Cortex of kidney (tissue), 1 donor: ENCODE measurements at places on chromosomes 12 and 14.

- no peak for DNase-seq
Measured at GRCh38 chr14:38944691-38945090, 158.3 kb downstream of the SEC23A start.

GRCh38 chr14:74924061-74924460, 1.0 kb upstream of the RPS6KL1 start:
- no peak for DNase-seq

- no peak for DNase-seq
Measured at GRCh38 chr12:59010118-59010517, 89.8 kb upstream of the LRIG3 start.

GRCh38 chr14:32104803-32105202, 27.7 kb downstream of the ARHGAP5 start:
- DNase-seq: no peak

DNA sequence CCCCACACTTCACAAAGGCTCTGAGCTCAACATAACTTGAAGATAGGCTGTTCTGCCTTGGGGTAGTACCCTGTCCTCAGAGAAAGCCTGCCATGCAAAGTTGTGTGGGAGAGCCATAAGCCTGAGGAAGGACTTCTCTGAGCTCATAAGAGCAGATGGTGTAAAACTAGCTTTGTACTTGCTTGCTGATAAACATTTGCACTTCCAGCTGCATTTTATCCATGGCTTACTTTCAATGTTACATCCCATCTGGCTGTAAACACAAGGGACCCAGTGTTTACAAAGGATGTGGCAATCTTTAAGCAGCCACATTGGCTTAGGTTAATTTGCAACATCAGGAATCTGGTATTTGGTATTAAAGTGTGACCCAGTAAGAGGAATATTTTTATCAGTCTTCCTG, 258.1 kb downstream of the IPO8 start:
- DNase-seq: no peak

DNA sequence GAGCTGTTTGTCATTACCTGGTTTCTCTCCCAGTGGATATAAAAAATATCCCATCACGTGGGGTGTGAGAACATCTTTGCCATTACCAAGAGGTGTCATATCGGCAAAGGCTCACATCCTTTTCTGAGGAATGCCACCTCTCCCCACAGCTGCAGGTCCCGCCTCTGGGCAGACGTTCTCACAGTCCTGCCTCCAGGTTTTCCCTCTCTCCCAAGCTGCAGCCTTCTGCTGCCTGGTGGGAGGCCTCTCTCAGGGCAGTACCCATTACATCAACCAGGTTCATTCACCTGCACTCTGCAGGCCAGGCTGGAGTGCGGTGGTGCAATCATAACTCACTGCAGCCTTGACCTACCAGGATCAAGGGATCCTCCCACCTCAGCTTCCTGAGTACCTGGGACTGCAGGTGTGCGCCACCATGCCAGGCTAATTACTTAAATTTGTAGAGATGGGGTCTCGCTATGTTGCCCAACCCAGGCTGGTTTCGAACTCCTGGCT, 15.0 kb upstream of the TMEM119 start:
- DNase-seq: no peak

DNA sequence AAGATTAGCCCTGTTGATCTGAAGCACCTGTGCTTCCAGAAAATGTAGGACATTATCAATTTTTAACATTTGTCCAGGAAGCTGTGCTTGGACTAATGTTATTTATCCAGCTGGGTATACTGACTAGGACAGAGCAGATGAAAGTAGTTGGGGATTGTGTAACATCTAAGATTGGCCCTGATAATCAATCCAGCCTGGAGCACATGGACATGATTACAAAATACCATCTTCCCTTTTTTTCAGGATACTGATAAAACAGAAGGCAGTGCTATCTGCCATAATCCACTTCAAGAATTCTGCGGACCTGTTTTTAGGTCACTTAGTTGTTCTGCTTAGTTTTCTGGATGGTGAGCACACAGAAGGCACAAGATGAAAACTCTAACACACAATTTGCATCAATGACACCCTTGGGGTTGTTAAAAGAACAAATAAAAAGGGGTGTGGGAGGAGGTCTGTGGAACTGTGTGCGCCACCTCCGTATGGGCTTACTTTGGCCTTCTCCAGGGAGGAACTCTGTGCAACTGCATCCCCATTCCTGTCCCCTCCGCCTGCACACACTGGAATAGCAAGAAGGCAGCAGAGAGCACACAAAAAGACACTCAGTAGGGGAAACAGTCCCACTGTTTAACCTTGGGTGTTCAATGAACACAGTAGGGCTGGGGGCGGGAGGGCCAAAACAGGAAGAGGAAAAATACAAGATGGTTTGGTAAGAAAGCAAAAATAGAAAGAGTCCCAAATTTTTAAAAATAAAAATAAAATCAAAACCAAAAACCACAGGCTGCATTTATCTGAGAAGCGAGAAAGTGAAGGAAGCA, 31.1 kb upstream of the DUSP6 start:
- no peak for DNase-seq

- DNase-seq: no peak
Measured at GRCh38 chr12:66062290-66062625, 68.3 kb downstream of the LLPH start.

DNA sequence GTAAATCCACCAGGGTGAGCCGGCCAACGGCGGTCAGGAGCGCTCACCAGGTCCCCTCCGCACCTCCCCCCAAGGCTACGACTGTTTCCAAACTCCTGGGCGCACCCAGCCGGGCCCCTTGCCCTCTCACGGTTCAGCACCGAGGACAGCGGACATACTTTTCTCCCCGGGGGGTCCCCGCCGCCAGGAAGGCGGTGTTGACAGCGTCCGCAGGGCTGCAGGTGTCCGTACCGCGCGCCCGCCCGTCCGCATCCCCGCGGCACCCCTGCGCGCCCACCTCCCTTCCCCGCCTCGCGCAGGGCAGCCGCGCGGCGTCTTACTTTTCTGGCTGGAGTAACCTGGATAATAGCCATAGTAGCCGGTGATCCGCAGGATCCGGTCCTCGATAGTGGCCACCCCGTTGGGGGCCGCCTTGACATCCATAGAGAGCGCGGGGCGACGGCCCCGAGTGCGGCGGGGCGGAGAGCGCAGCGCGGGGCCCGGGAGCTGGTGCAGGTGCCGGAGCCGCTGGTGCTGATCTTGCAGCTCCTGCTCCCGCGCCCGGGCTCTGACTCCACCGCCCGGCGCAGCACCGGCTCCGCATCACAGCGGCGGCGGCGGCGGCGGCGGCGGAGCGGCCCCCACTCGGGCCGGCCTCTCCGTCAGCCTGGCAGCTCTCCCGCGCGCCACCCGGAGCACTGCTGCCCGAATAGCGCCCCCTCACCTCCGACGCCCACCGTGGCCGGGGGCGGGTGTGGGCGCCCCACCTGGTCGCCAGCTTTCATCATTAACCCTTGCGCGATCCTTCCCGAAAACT, at the start of gene SLC35F4:
TSS of gene SLC35F4 (minus strand) at position 690 of the 796 bp plus-strand sequence.
- DNase-seq: no peak

- no peak for DNase-seq
Measured at GRCh38 chr12:17204289-17205054, 598.5 kb upstream of the LMO3 start.

DNA sequence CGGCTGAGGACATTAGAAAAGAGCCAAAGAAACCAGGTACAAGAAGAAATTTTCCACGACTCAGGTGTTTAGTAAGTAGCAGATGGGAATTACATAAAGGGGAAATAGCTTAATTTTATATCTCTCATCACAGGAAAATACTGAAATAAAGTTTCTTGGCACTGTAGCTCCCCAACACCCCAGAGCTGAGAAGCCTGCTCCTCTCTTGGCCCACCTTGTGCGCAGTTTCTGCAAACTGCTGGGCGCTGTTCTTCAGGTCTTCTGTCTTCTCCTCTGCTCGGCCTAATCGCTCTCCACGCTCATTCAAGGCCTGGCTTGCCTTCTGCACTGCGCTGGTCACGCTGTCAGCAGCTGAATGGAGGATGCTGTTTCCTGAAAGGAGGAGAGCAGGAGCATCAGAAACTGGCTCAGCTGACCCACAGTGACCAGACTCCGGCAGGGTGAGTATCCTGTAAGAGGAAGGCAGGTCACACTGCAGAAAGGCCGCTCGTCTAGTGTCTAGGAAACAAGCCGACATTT, 184.9 kb upstream of the GZMB start:
- no peak for DNase-seq

GRCh38 chr12:28390206-28390605, 199.9 kb downstream of the CCDC91 start:
- DNase-seq: no peak

- no peak for DNase-seq
Measured at GRCh38 chr12:28885928-28886327, 263.1 kb upstream of the FAR2 start.

DNA sequence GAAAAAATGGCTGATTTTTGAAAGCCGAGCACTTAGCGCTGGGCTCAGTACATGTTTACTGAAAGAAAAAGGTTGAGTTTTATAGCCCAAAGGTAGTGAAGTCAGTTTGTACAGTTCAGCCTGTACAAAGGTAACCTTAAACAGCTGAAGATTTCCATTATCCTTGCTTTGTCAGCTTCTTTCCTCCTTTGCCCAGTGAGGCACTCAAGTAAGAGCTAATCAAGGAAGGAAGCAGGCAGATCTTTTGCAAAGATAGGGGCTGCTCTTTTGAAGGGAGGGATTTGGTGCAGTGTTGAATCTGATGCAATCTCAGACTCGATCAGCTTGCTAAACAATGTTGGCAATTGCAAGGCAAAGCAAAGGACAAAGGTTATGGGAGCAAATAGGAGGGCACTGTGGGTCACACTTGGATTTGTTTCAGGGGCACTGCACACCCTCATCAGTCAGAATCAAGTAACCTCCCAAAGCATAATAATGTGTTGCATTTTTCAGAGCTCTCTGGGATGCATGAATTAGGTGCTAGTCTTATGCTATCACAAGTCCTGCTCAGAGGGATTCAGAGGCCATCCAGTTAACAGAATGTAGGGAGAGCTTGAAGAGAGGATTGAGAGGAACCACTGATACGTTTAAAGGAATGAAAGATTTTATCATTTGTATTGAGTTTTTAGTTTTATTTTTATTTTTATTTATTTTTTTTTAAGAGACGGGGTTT, 44.4 kb downstream of the ANO6 start:
- no peak for DNase-seq

- no peak for DNase-seq
Measured at GRCh38 chr12:116532986-116533342, 26.2 kb upstream of the MAP1LC3B2 start.

- DNase-seq: no peak
Measured at GRCh38 chr14:68668028-68668427, 124.8 kb downstream of the ZFP36L1 start.

DNA sequence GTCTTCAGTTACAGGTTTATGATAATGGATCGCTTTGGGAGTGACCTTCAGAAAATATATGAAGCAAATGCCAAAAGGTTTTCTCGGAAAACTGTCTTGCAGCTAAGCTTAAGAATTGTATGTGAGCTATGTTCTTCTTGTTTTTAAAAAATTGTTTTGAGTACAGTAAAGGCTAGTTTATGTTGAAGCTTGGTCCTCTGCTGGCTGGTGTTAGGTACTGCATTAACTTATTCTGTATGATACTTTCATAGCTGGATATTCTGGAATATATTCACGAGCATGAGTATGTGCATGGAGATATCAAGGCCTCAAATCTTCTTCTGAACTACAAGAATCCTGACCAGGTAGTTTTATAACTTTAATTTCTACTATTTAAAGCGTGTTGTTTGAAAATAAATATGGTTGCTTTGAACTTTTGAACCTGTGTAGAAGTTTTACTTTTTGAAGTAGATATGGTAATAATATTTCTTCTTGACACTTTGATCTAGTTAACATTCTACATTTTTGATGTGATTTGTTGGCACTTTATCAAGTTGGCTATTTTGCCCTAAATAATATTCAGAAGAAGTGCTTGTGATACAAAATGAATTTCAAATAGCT, 55.7 kb downstream of the VRK1 start:
- DNase-seq: no peak

DNA sequence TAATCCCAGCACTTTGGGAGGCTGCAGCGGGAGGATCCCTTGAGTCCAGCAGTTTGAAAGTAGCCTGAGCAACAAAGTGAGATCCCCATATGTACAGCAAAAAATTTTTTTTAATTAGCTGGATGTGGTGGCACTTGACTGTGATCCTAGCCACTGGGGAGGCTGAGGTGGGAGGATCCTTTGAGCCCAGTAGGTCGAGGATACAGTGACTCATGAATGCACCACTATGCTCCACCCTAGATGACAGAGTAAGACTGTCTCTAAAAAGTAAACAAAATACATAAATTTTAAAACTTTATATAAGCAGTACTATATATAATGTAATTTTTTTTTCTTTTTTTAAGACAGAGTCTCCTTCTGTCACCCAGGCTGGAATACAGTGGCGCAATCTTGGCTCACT, 115.4 kb downstream of the ESR2 start:
- no peak for DNase-seq

DNA sequence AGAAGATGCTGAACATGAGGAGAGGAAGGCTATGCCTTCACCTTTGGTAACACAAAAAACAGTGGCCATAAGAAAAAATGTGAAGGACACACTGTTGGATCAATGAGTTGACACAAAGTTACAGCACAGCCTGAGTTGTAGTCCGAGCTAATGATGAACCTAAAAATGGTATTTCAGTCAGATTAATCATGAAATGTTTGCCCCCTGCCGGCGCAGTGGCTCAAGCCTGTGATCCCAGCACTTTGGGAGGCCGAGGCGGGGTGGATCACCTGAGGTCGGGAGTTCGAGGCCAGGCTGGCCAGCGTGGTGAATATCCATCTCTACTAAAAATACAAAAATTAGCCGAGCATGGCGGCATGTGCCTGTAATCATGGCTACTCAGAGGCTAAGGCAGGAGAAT, 1.3 kb upstream of the CAPRIN2 start:
- no peak for DNase-seq

DNA sequence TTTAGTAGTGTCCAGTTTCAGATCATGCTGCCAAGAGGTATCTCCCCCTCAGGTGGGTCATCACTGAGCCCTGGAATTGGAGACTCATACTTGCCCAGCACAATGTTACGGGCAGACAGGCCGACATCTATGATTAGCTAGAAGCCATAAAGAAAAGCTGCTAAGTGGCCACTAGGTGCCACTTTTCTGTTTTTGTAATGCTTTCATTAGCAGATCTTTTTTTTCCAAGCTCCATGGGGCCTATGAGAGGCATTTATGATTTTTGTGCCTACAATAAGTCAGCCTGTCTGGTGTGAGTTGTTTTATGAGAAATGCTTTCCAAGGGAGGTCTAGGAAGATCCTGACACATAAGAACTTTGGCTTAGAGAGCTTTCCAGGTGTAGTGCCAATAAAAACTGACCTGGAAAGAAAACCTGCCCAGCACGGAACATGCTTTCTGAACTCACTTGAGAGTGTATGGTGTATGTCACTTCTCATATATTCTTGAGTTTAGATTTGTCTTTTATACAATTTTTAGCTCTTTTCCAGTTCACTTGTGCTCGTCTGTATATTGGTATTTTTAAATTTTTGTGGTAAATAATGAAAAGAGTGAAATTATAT, 21.8 kb upstream of the SMCO2 start:
- no peak for DNase-seq

GRCh38 chr14:105480807-105481801, 5.6 kb upstream of the CRIP1 start:
- DNase-seq: no peak

DNA sequence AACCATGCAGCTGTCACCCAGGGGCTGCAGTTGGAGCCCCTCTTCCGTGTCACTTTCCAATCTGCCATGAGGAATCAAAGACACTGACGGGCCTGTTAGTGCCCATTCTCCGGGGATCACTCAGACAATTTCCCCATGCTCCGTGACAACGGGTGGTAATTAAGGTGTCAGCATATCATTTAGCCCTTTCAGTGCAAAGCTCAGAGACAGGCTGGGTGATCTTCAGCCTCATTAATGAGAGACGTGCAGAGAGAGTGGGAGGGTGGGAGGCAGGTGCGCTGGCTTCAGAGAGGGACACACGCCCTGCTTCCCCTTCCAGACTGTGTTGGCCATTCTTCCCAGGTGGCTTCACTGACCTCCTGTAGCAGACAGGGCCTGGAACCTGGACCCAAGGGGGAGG, 58.7 kb downstream of the MVK start:
- DNase-seq: no peak
